ENCODE measurements at places on chromosomes 4 and X.
A peak's percentile ranks its signal among the peaks of the same experiment; 100 is the strongest.

- DNase-seq: no peak
These were observed 247.7 kb upstream of the ETNPPL start for GRCh38 chr4:109010521-109010920.

DNA sequence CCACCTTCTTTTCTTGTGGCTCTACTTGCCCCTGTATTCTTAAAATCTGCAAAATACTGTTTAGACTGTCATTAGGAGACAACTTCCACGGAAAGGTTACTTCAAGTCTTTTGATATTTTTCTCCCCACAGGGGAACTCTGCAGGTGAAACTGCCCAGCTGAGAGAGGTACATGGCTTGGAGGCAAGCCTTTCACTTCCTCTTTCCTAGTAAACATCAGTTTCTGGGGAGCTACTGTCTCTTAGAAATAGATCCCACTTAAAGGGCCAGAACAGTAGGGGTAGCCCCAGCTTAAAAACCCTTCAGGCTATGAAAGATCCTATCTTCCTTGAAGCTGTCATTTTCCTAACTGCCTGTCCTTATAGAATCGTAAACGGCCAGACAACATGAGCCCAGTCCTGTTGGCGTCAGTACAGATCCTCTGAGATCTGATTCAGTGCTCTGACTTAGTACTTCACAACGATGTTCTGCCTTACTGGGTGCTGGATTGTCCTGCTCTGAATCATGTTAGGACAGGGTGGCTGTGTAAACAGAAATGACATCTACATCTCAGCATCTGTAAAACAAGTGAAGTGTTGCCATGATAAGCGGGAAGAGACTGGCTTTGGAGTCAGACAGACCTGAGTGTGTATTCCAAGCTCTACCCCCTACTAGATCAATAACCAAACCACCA lies 102.1 kb downstream of the ITIH6 start:
- DNase-seq: no peak

- DNase-seq: no peak
These were observed 8.0 kb downstream of the PPP3CA start for GRCh38 chr4:101339332-101339731.

GRCh38 chr4:74754218-74754617 lies 40.1 kb downstream of the BTC start:
- DNase-seq: no peak

DNA sequence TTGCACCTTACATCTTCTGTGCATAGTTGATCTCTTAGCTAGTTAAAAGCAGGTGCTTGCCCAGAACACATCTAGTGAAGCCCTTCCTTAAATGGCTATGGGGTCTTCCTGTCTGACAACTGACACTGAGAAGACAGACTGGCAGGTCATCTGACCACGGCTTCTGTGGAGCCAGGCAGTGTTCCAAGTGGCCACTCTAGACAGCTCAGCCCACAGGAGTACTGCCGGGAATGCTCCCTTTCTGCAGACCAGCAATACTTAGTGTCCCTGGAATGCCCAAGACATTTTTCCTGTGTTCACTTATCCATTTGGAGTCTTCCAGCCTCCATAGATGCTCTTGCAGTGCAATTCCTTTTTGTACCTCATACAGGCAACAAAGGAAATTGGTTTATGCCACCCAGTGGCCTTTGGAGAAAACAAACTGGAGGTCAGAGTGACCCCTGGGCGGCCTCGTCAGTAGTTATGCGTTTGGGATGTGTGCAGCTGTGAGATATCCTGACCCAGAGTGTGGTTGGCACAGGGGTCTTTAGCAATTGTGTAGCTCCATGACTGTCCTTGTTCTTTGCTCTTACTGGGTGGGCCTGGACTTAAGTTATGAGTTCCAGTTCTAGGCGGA lies 335.5 kb downstream of the ARHGAP10 start:
- DNase-seq: no peak

- no peak for DNase-seq
These were observed 148.3 kb upstream of the TLL1 start for GRCh38 chr4:165724786-165725185.

DNA sequence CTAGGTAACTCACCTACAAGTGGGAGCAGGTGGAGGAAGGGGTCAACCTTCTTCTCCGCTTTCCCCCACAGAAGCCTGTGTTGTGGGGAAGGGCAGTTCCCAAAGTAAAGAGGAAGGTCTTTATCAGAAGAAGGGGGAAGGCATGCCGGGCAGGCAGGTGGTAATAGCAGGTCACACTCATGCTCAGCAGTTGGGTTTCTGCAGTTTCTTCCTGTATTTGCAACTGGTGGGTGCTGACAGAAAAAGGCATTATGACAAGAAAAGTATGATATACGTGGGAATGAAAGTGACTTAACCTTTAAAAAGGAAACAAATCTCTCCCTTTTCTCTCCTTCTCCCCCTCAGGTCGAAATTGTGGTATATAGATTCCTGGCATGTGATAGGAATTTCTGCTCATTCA lies 3.7 kb downstream of the MTMR1 start:
- DNase-seq: no peak

DNA sequence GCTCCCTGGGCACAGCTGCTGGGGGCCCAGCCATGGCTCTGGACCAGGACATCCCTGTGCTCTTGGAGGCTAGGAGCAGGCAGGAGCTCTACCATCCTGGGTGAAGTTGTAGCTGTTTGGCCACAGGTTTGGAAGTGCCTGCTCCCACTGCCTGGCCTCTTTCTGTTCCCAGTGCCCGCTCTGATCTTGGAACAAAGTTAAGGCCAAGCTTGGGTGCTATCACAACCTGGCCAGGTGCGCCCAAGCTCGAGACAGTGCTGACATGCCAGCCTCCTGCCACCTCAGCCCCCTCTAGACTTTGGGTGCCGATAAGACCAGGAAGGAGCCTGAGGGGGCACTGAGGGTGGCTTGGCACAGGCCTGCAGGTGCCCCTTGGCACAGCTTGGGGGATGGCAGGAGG lies 686.1 kb upstream of the AADAT start:
- DNase-seq: no peak

DNA sequence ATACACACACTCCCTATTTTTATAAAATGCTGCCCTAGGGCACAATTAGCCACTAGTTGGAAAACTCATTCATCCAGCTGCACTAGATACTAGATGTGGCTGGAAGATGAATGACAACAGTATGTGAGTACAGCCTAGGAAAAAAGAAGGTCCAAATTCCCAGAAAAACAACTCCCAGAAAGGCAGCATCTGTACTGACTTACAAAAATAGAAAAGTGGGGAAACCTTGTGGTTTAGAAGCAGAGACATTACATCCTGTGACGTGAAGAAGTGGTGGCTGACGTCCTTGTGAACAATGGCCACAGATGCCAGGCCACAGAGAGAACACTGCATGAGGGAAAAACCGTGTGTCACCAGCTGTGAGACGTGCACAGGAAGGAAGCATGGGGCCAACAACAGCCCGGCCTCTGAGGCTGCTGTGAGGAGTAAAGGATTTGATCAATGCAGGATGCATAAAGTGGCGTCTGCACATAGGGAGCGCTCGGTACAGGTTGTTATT lies 81.2 kb downstream of the SPRY1 start:
- no peak for DNase-seq

GRCh38 chrX:9844936-9845577 lies 58.8 kb downstream of the SHROOM2 start:
- no peak for DNase-seq

GRCh38 chr4:76476571-76476970 lies 41.5 kb downstream of the SHROOM3 start:
- no peak for DNase-seq

- no peak for DNase-seq
These were observed 1452.7 kb upstream of the TENM3 start for GRCh38 chr4:180790471-180790870.

- no peak for DNase-seq
These were observed 45.5 kb downstream of the CLNK start for GRCh38 chr4:10639100-10639499.

DNA sequence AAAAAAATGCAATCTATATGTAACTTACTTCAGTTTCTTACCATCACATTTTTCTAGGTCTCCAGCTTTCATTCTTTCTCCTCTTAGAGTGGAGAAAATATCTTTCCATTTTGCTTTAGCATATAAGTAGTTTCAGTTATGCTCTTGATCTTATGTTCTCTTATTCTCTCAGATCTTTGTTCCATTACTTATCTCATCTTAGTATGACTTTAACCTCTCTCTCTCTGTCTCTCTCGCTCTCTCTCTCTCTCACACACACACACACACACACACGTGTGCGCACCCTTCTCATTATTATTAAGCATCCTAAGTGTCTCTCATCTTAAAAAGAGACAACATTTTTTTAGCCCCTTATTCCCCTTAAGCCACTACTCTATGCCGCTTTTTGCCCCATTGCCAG lies 92.8 kb downstream of the FAAH2 start:
- DNase-seq: no peak

DNA sequence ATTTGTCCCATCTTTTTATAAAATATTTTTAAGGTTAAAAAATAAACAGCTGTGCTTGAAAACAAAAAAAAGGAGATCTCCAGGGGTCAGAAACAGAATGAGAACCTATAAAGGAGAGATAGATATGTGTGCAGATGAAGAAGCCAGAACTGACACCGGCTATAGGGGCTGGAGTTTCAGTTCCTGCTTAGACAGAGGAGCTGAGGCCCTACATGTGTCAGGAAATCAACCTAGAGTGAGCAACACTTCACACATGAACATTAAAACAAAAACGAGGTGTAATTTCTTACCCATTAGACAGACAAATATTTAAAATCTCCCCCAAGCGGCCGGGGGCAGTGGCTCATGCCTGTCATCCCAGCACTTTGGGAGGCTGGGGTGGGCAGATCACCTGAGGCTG lies 17.8 kb upstream of the HUWE1 start:
- DNase-seq: no peak

GRCh38 chrX:121570072-121570841 lies 522.8 kb downstream of the GLUD2 start:
- DNase-seq: no peak

DNA sequence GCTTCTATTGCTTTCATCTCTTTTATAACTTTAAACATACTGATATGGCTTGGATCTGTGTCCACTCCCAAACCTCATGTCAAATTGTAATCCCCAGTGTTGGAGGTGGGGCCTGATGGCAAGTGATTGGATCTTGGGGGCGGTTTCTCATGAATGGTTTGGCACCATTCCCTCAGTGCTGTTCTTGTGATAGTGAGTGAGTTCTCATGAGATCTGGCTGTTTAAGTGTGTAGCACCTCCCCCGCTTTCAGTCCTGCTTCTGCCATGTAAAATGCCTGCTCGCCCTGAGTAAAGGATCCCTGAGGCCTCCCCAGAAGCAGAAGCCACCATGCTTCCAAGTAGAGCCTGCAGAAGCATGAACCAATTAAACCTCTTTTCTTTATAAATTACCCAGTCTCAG lies 17.7 kb downstream of the MND1 start:
- DNase-seq: no peak

DNA sequence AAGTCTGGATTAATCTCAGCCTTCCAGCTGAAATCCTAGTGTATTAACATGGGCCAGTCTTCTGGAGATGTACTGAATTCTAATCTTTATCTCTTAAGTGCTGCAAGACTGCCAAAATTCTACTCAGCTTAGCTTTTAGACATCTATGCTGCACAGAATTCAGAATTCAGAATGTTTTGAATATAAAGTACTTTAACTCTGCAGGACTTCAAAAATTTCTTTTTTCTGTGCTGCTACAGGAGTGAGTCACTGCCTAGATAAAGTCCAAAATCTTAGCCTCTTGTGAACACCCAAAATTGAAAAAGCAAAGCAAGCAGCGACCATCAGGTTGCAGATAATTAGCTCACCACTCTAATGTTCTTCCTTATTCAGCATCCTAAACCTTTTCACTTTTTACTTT lies 1092.6 kb upstream of the PCDH10 start:
- DNase-seq: no peak

DNA sequence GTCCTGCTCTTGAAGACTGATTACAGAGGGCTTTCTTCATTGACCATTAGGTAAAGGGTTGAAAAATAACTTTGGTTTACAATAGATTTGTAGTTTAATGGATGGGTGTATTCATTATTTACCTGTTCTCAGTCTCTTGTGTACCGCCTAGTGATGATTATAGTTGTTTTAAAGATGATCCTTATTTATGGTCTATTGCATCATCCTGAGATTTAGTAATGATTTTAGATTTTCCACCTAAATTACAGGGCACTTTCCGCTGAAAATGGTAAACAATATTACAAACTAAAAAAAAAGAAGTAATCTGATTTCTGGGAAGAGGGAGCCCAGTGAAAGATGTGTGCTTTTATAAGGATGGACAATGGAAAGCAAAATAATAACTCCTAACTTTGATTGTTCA lies 78.4 kb upstream of the TMEM33 start:
- no peak for DNase-seq

GRCh38 chrX:29471829-29472228 lies 743.5 kb upstream of the MAGEB2 start:
- DNase-seq: no peak

GRCh38 chr4:8468746-8469535 lies 28.4 kb downstream of the TRMT44 start:
- DNase-seq: peak; percentile 50

GRCh38 chr4:16705341-16705740 lies 193.1 kb downstream of the LDB2 start:
- DNase-seq: no peak

DNA sequence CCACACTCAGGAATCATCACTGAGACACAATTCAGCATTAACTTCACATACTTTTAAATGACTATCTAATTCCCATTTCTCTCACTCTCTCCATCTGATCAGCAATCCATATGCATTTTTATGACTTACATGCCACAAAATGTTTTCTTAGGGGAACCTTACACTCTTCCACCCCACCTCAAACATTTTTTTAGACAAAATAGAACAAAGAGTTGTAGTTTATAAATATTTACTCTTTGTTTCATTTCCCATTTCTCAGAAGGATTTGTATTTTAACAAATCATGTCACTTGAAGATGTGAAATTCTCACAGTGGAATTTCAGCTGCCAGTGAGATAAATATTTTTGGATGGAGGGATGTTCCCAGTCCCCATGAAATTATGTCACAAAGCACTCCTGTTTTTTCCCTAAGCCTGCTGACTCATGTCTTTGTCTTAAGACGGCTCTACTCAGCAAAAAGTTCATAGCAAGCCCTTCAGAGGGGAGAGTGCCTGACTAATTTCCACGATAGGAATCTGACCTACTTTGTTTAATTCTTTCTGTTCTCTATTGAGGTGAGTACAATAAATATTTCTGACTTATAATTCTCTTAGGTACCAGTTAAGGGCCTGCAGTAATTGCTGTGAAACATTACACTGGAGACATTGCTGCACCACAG lies 257.7 kb downstream of the THOC2 start:
- DNase-seq: no peak

DNA sequence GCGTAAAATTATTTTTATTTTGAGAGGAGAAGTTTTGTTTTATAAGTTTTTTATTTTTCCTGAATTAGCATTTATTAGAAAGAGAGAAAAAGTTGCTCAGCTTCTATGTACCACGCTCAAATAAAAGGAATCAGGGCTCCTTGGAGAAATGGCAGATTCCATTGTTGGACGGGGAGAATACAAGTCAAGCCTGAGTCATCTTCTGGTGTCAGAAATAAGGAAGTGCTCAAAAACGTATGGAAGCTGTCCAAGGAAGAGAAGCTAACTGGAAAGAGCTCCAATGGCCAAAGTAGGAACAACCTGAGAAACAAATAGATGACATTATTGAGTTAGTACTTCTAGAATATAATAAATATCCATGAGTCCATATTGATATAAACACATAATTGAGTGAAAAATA lies 89.3 kb upstream of the NEIL3 start:
- no peak for DNase-seq

GRCh38 chr4:179415037-179415846 lies 1973.0 kb upstream of the AGA start:
- DNase-seq: no peak

- DNase-seq: no peak
These were observed 6.7 kb downstream of the CCNQ start for GRCh38 chrX:153592091-153592833.

GRCh38 chr4:98794565-98795205 lies 134.2 kb downstream of the EIF4E start:
- DNase-seq: no peak
